Fibroblast of skin of right biceps (primary cell): ENCODE measurements at places on chromosomes 11 and 22.

GRCh38 chr11:74989260-74989638 lies 516 bp downstream of the NEU3 start:
- no peak for DNase-seq

GRCh38 chr11:126378763-126379162 lies 23.3 kb downstream of the ST3GAL4 start:
- DNase-seq: peak; percentile 63

GRCh38 chr11:118921929-118922744 lies 3.6 kb downstream of the BCL9L start:
- DNase-seq: peak; percentile 76

DNA sequence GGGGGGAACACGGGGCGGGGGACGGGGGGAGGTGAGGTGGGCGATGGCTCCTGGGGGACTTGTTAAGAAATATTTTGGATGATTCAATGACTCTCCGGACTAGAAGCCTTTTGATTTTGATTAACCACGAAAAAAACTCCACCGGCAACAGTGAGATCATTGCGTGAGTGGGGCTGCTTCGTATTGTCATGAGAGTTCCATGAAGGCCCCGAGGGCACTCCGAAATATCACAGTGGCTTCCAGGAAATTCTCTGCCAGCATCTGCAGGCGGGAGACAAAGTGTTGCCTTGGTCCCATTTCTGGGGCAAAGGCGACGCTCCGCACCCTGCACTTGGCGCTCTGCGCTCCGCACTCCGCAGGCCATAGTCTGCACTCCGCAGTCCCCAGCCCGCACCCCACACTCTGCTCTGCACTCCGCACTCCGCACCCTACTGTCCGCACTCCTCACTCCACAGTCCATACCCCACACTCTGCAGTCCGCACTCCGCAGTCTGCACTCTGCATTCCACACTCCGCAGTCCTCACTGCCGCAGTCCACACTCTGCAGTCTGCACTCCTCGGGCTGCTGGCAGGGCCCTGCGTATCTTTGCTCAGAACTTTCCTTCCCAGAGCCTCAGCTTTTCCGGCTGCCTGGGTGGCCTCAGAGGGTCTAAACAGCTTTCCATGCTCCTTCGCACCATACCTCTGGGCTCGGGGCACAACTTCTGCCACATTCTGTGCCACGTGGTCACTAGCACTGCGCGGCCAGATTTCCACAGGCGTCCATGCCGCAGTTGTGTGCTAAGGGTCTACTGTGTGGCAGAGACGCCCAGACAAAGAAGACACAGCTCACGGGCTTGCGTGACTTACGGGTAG lies 61.1 kb downstream of the LINC01488 start:
- peak; percentile 40 for DNase-seq

- DNase-seq: no peak
Measured at GRCh38 chr11:7683571-7683970, 10.3 kb upstream of the CYB5R2 start.

- no peak for DNase-seq
Measured at GRCh38 chr22:47997052-47997590, 1234.7 kb downstream of the TBC1D22A start.

- DNase-seq: no peak
Measured at GRCh38 chr11:19651028-19651427, 61.6 kb upstream of the NAV2 start.

- DNase-seq: peak; percentile 99
Measured at GRCh38 chr11:46920755-46921154, 2.4 kb upstream of the LRP4 start.

DNA sequence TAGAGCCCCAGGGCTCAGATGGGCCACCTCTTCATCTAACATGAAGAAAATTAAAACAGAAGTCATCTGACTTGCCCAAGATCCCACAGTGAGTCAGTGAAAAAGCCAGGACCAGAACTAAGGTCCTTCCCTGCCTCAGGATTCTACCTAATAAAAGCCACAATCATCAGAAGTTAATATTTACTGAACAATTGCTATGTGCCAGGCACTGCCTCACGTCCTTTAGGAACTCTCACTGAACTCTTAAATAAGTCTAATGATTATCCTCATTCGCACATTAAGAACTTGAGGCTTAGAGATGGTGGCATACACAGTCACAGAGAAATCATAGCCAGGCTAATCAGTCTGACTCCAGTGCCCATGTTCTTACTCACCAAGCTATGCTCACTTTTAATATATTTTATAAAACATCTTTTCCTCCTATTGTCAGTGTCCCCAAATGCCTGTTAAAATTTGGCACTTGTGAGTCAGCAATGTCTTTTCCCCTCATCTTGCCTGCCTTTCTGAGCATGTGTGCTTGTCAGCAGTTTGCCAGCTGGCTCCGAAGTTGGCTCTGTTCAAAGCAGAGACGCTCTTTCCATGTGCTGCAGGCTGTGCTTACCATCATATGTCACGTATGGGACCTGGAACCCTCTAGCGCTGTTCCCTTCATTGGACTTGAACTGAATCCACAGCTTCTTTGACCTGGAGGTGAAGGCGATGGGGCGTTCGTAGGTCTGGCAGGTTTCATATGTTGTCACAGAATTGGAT lies 21.5 kb upstream of the NRIP3 start:
- DNase-seq: no peak

DNA sequence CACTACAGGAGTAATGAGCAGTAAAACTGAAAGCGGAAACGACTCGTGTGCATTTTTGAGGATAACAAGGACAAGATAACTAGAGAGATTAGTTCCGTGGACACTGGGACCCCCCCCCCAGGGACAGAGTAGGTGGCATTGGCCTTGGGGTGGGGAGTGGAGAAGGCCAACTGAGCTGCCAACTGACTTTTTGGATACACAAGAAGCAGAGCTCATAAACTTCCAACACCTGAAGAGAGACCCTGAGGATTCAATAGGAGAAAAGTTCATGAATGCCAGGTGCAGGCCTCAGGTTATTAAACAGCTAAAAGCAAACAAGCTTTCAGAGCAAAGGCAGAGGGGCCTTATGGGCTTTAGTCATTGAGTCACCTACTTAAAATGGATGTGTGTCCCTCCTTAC lies 17.6 kb upstream of the PRSS23 start:
- no peak for DNase-seq

DNA sequence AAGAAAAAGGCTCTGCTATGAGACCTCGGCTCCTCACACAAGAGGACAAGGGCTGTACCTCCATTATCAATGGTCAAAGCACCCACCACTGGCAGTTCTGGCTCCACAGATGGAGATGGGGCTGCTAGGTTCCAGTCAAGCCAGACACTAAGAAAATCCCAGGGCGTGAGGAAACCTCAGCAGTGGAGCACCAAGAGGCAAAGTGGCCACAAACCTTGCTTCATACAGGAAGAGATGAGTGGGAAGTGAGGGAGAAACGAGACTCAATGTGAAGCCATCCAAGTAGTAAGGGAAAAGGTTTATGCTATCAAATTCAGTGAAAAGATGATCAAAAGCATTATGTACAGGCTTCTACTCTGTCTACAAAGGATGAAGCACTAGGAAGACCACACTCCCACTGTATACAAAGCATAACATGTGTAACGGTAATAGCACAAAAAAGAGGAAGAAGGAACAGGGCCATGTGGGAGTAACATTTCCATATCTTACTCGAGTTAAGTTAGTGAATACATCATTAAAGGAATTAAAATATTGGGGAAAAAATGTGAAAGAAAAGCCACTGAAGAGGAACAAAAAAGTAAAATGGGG lies 27.0 kb downstream of the POLDIP3 start:
- no peak for DNase-seq

DNA sequence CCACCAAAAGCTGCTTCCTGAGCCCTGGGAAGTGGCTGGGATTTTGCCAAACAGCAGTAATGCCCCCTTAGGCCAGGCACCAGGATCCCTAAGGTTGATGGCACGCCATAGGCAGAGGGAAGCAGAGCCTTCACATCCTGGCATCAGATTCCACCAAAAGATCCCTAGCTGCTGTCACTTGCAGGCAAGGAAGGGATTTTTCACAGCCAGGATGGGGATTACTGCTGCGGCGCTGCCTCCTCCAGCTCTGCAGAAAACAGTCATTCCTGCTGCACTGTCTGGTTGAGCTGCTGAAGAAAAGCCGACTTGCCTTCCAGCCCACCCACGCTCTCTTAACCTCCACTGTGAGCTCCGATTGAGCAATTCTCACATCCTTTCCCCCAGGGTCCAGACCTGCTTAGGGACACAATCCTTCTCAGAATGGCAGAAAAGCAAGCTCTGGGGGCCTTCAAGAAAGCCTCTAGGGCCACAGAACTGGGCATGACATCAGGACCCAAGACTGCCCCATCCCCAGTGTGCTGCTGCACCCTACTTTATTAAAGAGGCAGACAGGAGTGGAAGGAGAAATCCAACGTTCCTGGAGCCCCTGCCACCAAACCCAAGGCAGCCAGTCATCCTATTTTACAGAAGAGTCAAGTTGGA lies 19.9 kb downstream of the SYN3 start:
- no peak for DNase-seq

- DNase-seq: no peak
Measured at GRCh38 chr11:9049959-9050358, 41.4 kb downstream of the SCUBE2 start.

DNA sequence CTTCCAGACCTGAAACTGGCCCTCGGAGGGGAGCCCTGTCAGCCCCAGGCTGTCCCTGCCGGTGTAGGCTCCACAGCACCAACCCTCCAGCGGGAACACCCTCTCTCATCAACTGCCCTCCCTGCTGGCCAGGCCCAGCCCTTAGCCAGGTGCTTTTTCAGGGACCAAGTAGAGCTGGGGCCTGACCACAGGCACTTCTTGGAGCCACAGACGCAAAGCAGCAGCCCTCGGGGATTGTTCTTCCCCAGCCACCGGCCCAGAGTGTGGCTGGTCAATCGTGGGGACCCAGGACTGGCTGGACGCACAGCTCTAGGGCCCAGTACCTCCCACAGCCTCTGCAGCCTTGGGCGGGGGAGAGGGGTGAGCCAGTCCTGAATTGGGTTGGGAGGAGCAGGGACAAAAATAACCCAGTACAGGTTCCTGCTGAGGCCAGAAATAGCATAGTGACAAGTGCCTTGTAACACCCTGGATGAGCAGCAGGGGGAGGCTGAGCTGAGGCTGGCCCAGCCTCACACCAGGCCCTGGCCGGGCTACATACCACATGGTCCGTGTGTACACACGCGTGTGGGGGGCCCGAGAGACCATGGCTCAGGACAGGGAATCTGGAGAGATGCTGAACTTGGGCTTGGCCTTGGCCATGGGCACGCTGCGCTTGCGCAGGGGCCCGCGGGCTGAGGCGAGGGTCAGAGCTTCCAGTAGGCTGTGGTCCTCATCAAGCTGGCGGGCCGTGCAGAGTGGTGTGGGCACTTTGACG lies 2.0 kb downstream of the KCNJ11 start:
- DNase-seq: peak; percentile 18

- no peak for DNase-seq
Measured at GRCh38 chr11:7439746-7440320, 45.5 kb upstream of the OLFML1 start.

DNA sequence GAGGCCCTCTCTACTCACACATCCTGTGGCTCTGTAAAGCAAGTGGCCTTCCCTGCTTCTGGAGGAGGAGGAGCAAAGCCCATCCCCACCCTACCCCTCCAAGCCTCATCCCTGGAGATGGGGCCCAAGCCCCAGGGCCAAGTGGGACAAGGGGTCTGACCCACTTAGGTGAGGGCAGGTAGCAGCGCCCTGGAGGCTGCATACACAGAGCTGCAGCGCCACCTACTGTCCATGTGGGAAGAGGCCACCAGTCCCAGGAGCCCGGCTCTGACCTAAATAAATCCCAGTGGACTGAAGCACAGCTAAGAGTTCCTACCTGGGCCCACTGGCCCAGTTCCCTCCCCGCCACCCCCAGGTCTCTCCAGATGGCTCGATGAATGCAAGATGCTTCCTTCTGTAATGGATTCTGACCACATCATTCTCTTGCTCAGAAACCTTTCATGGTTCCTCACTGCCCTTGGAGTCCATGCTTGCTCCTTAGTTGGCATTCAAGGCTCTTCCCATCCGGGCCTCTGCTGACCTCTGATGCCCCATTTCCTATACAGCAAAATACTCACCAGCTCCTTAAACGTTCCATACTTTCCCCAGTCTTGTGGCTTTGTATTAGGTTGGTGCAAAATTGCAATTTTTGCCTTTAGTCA lies 62.1 kb downstream of the THAP12 start:
- DNase-seq: peak; percentile 58

DNA sequence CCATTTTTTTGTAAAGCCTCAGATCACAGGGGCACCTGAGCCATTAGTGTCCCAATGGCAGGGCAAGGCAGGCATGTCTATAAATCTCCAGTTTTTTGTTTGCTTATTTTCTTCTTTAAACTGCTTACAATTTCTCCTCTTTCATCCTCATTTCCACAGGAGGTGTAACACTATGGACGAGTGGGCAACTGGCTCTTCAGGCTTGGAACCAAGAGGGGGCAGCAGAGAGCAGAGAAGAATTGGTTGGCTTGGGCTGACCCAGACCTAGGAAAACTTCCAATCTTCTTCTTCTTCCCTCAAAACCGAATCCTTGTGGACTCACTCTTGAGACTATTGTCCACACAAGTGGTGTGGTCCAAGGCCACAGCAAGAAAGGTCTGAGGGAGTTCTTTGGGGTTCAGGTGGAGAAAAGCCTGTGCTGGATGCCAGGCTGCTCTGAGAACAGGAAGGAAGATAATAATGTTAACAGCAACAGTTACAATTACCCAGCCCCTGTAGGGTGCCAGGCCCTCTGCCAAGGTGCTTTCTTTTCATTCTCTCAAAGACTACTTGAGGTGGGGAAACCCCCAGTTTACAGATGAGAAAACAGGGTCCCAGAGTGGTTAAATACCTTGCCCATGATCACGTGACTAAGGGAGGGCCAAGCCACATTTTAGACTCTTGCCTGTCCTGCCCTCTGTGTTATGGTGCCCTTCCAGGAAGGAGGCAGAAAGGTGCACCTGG lies 70.7 kb upstream of the E2F8 start:
- DNase-seq: peak; percentile 48

GRCh38 chr22:22691716-22692701 lies 47.6 kb downstream of the GGTLC2 start:
- no peak for DNase-seq

DNA sequence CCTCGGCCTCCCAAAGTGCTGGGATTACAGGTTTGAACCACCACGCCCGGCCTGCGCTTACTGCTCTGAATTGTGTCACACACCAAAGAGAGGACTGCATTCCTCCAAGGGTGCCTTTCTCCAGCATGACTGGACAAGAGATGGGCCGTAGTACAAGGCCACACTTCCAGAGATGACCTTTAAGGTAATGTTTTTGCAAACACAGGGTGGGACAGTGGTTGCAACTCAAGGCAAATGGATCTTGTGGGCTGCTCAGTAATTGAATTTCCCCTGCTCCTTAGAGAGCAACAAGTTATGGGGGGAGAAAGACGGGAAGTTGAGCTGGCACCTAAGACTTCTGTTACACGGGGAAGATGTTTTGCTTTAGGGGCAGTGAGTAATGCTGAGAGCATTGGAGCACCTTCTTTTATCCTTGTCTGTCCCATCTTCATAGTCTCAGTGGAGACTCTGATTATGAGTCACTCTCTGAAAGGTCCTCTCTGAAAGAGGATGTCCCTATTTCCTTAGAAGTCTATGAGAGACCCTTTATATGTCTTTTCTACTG lies 66.3 kb downstream of the C11orf91 start:
- peak; percentile 91 for DNase-seq

- DNase-seq: no peak
Measured at GRCh38 chr11:120146413-120147093, 8.6 kb upstream of the TRIM29 start.

GRCh38 chr22:20298803-20299745 lies 20.8 kb downstream of the DGCR6L start:
- DNase-seq: peak; percentile 62

- DNase-seq: peak; percentile 34
Measured at GRCh38 chr11:6353367-6353987, 33.2 kb upstream of the CAVIN3 start.

GRCh38 chr11:34205326-34206035 lies 100.1 kb downstream of the NAT10 start:
- DNase-seq: no peak

GRCh38 chr11:66478729-66479393 lies 1.4 kb upstream of the DPP3 start:
- peak; percentile 18 for DNase-seq
